Fibroblast of lung (primary cell): ENCODE measurements at places on chromosomes 11 and 22. TPM values are rescaled to one million over a fixed set of nuclear protein-coding genes. Genes with fewer than 3 reads are reported as not detected.

The IL17REL gene
- under 0.01 TPM in 1 of 2 replicates, not detected in the other for total RNA-seq

GRCh38 chr11:6570691-6571427 lies 32.6 kb downstream of the RRP8 start:
- no peak overlapping the region for H3K27ac ChIP-seq
- no peak overlapping the region for H3K4me3 ChIP-seq
- DNase-seq = no peak
- H3K4me1 ChIP-seq = peaks cover 7% of the 10 kb centered on the region

The CNGA4 gene
- total RNA-seq = 0.17 TPM in 1 of 2 replicates, not detected in the other

DNA sequence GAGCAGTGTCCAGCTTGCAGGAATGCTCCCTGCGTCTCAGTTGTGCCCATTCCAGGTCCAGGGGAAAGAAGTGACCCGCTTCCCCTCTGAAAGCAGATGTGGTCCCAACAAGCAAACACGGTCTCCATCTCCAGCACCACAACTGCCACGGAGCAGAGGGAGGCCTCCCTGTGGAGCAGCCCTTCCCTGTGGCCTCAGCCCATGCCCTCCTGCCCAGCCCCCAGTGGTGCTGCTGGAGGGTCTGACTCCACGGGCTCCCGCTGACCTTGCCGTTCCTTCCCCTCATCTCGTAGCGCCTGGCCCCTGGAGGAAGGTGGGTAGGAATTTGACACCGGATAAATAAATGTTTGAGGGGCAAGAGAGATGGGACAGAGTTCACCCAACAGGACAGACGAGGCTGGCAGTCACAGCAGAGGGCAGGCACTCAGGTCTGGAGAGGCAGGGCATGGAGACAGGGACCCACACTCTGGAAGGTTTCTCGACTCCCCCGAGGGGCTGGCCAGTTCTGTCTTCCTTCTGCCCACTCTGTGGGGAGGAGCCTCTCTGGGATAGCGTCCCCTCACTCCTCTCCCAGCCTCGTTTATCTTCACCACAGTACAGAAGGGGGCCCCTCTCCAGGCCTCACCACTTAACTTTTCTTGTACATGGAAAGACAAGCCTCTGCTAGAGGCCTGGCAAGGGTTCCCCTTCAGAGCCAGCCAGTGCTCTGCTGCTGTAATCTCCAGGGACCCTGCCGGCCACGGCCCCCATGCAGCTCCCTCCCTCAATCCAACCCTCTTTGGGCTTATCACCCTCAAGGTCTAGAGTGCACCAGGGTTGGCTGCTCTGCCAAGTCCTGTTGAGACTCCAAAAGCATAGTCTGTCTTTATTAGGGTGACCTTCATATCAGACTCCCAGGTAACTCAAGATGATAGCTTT lies 7.5 kb upstream of the ST3GAL4 start:
- no peak for DNase-seq
- H3K36me3 ChIP-seq = peaks cover 5% of the 10 kb centered on the region
- peaks cover 23% of the 10 kb centered on the region for H3K4me1 ChIP-seq
- peak overlapping the region; percentile 28 for H3K27ac ChIP-seq

GRCh38 chr11:102800767-102801166 lies 2.8 kb upstream of the MMP1 start:
- no peak overlapping the region for H3K4me3 ChIP-seq
- H3K4me1 ChIP-seq = peaks cover 7% of the 10 kb centered on the region
- no peaks in the 10 kb centered on the region for H3K27me3 ChIP-seq
- H3K27ac ChIP-seq = no peak overlapping the region
- no peak for DNase-seq

DNA sequence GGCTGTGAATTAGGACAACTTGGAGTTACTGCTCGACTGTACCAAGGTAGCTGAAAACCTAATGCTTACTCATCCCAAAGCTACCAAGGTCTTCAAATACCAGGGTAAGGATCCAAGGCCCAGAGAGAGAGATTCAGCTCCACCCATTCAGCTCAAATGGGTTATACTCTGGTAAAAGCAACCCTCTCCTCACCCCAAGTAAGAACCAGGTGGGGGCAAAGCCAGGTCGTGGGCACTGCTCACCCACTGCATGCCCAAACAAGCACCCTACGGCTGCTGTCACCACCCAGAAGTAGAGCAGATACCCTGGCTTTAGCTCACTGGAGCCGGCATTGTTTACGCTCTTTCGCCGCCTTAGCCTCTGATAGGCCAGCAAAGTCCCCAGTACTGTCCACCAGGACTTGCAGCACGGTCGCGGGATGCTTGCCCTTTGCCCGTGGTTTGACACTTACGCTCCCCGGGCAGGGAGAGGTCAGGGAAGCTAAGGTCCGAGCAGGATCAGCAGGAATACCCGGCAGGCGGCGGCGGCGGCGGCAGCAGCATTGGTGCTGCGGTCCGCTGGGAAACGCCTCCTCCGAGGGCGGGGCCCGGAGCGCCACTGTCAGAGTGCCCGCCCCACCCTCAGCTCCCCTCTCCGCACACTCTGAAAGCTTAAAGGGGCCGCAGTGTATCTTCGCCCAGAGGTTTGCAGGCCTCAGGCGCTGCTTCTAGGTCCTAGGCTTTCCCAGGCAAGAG lies 19.6 kb downstream of the CKAP5 start:
- peak overlapping the region; percentile 86 for H3K4me3 ChIP-seq
- peak; percentile 75 for DNase-seq
- H3K4me1 ChIP-seq = peaks cover 12% of the 10 kb centered on the region
- no peaks in the 10 kb centered on the region for H3K36me3 ChIP-seq
- H3K27me3 ChIP-seq = no peaks in the 10 kb centered on the region

The RIMBP3C gene
- total RNA-seq = under 0.01 and 0.50 TPM in 2 replicates

The APLNR gene
- not detected in 2 replicates for total RNA-seq

- H3K27ac ChIP-seq = no peak overlapping the region
- DNase-seq = peak; percentile 65
- H3K4me1 ChIP-seq = peaks cover 5% of the 10 kb centered on the region
- H3K36me3 ChIP-seq = no peaks in the 10 kb centered on the region
These were observed 491.9 kb downstream of the OPCML start for GRCh38 chr11:133040289-133040900.

DNA sequence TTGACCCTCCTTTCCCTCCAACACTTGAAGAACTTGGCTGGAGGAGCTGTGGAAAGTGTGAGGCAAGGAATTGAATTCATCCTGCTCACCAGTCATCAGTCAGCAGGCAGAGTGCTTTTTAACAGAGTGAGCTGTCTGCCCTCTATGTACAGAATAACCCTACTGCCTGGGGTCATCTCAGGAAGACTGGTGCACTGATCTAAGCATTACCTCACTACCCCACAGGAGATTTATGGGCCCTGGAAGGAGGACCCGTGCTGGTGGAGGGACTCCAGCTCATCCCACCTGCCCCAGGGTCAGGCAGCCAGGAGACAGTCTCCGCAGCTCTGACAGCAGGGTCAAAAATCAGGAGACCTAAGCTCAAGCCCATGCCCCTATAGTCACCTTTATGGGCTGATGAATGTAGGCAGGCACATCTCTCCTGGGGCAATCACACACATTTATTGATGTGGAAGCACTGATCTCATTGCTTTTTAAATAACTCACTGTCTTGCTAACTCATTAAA lies 270.8 kb upstream of the SESN3 start:
- H3K4me1 ChIP-seq = no peaks in the 10 kb centered on the region
- H3K27ac ChIP-seq = no peak overlapping the region
- no peak for DNase-seq
- H3K36me3 ChIP-seq = no peaks in the 10 kb centered on the region
- no peaks in the 10 kb centered on the region for H3K27me3 ChIP-seq

The ANGPTL5 gene
- total RNA-seq = 0.17 and 0.77 TPM in 2 replicates

The C11orf16 gene
- not detected in 2 replicates for total RNA-seq
